ENCODE measurements at places on chromosomes 16 and 17. TPM values are rescaled to one million over a fixed set of nuclear protein-coding genes. Genes with fewer than 3 reads are reported as not detected.

Gene NXPH3
- 0.17 TPM for total RNA-seq

Gene CHAD
- not detected for total RNA-seq

Gene CAMKK1
- 10.3 TPM for total RNA-seq

Gene TPSG1
- not detected for total RNA-seq

Measured in bronchial smooth muscle cell (primary cell).